Hematopoietic multipotent progenitor cell treated with erythropoietin and hydrocortisone succinate and interleukin-3 and kit ligand, for 6 days (in vitro differentiated cells): ENCODE measurements at places on chromosomes 4 and X.

DNA sequence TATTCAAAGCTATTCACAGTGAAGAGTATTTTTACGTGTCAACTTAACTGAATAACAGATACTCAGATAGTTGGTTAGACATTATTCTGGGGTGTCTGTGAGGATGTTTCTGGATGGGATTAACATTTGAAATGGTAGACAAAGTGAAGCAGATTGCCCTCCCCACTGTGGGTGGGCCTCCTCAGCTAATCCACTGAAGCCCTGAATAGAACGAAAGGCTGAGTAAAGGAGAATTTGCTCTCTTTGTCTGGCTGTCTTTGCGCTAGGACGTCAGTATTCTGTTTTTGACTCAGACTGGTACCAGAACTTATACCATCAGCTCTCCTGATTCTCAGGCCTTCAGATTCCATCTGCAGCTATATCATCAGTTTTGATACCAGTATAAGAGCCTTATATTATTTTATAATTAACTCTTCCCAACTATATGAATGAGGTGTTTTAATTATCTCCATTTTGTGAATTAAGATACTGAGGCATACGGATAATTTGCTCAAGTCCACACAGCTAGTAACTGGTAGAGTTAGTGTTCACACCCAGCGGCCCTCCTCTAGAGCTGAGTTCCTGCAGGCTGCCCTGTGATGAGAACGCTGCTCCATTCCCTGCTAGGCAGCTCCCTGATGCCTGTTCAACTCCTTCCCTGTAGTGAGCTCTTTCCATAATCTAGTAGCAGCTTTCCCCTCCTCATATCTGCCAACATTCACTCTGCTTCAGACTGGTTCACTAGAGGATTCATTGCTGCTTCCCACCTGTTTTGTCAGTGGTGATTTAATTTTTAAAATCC lies 87.5 kb downstream of the RBM46 start:
- no peak for DNase-seq

- DNase-seq = no peak
These were observed 4.8 kb upstream of the IGFBP7 start for GRCh38 chr4:57114973-57115372.

- no peak for DNase-seq
These were observed 553.6 kb downstream of the STPG2 start for GRCh38 chr4:97589481-97590196.

DNA sequence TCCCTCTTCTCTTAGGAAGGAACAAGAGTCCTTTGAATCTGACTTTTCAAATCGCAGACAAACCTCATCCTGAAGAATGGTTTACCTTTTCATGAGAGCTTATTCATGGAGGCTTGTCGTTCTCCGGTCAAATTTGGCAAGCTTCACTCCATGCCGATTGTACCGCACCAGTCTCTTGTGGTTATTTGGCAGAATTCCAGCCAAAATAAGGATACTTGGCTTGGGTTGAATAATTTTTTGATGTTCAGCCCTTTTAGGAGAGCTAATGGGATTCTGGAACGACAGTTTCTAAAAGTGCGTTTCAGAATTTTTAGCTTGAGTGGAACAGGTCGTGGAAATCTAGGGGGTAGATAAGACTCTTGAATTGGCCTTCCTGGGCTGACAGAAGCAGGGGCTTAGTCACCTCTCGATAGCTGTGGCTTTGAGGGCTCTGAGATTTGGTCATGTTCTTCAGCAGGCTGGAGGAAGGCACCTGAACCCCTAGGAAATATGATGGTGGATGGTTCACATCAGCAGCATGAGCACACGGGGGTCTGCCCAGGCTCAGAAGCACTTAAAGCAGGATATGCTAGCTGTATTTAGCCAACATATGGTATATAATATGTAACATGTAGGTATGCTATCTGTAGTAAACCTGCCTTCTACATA lies 1.5 kb downstream of the KLHL2 start:
- peak; percentile 10 for DNase-seq

DNA sequence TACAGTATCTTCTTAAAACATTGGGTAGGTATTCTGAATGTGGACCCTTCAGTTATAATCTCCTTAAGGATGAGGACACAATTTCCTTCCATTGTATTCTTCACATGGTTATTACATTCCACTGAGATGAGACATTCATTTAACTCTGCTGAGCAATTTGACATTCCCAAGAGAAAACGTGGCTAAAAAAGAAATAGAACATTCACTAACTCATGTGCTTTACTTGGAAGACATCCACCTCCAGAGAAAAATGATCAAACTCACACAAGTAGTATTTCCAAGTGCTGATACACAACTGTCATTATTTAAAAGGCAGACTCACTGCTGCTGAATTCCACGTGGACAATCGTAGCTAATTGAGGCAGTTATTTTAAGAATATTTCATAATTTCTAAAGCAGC lies 227.9 kb upstream of the ANKRD50 start:
- DNase-seq = no peak

DNA sequence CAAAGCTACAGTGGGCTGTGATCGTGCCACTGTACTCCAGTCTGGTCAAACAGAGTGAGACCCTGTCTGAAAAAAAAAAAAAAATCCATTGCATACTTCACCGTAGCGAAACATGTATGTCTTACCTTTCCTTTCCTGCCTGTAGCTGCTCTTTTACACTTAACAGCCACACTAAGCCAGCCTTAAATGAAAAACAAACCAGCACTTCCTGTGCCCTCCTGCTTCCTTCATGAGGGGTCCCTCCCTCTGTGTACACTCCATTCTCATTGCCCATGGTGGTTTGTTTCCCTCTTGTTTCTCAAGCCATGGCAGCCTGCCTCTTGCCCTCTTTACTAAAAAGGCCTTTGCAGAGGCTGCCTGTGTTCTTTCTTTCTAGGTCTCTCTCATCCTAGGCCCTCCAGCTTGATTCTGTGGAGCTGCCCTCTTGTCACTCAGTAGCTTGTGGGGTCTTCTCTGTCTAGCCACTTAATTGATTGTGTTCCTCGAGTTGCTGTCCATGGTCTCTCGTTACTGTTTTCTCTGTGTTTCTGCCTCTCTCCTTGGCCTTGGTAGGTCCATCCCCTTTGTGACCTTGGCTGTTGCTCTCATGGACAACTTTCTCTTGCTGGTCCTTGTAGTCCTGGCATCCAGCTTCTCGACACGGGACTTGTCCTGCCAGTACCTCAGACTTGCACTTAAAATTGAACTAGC lies 52.1 kb upstream of the MSANTD1 start:
- DNase-seq = no peak

- no peak for DNase-seq
These were observed 339.3 kb upstream of the INTU start for GRCh38 chr4:127293496-127293895.

DNA sequence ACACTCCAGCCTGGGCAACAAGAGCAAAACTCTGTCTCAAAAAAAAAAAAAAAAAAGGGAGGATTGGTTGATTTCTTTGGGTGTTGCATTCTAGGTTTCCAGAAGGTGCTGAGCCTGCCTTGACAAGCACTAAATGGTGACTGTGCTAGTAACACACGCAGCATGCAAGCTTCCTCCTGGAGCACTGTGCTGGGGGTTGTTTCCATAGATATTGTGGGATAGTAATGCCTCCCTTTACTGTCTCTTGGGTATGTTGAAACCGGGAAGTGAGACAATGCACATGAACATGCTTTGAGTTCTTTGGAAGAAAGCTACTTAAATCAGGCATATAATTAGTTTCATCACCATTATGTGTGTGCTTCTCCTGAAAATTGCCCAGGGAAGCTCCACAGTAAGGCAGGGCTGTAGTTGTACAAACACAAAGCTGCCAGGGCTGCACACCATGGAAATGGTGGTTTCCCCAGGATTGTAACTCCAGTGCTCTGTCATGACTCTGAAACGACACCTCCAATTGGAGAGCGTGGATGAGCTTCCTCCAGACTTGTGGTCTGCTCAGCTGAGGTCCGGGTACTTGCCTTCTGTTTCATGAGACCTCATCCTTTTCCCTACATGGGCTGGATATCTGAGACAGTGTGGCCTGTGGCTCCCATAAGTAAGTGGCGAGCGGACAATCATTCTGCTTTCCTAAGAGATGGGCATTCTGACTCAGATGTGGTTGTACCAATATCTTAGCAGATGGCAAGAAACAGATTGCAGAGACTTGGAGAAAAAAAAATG lies 31.5 kb upstream of the STOX2 start:
- no peak for DNase-seq

GRCh38 chrX:39204353-39204752 lies 403.1 kb downstream of the MID1IP1 start:
- DNase-seq = no peak

GRCh38 chrX:103681443-103681842 lies 5.1 kb downstream of the MORF4L2 start:
- DNase-seq = no peak

- DNase-seq = no peak
These were observed 56.5 kb downstream of the LIMCH1 start for GRCh38 chr4:41594432-41594831.

- DNase-seq = peak; percentile 54
These were observed 37.1 kb downstream of the ENOPH1 start for GRCh38 chr4:82467471-82467870.

DNA sequence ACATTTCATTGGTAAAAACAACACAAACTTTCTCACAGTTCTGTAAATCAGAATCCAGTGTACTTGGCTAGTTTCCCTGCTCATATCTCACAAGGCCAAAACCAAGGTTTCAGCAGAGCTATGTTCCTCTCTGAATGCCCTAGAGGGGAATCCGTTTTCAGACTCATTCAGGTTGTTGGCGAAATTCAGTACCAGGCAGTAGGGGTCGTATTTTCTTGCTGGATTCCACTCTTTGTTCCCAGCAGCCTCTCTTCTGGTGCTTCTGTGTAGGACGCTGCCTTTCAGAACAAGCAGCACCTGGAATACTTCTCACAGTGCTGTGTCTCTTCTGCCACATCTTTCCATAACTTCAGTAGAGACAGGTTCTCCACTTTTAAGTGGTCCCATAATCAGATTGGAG lies 351.9 kb downstream of the PCDH18 start:
- no peak for DNase-seq

- DNase-seq = no peak
These were observed 9.6 kb upstream of the TSPYL2 start for GRCh38 chrX:53072418-53073114.

DNA sequence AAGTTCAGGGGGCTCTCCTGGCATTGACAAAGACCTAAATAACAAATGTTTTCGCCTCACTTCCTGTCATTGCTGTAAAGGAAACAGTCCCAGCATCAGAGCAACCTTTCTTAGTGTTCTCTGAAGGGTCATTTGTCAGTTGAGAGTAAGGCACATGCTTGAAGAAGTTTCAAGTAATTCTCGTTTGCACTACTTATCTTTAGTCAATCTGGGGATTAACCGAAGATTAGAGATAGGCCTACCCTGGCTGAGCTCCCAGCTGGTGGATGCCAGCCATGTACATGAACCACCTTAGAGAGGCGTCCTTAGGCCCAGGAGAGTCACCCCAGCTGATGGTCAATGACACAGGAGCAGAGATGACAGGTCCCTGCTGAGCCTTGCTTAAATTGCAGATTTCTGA lies 189.9 kb upstream of the PGRMC2 start:
- no peak for DNase-seq

GRCh38 chr4:139969635-139970266 lies 184.2 kb downstream of the MAML3 start:
- no peak for DNase-seq

GRCh38 chr4:88442689-88443191 lies 14.2 kb upstream of the HERC5 start:
- peak; percentile 36 for DNase-seq

GRCh38 chrX:80316526-80316925 lies 103.7 kb upstream of the TENT5D start:
- DNase-seq = peak; percentile 64

DNA sequence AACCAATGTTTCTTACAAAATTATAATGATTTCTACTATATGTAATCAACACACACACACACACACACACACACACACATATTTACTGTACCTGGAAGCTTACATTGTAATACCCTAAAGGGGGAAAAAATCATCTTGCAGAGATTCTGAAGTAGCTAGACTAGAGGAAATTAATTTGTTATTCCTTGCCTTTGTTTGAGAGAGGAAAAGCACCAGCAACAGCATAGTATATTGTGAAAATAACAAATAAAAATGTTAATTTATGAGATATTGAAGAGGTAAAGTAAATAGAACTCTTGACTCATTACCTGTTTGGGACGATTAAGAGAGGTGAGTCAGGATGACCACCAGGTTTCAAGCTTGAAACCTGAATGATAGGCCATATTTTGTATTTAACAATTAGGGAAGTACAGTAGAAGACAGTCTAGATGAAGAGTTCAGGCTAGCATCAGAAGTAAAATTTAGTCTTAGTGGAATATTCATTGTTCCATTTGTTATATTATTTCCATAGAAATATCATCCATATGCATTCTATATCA lies 873.4 kb upstream of the PCDH10 start:
- DNase-seq = no peak

DNA sequence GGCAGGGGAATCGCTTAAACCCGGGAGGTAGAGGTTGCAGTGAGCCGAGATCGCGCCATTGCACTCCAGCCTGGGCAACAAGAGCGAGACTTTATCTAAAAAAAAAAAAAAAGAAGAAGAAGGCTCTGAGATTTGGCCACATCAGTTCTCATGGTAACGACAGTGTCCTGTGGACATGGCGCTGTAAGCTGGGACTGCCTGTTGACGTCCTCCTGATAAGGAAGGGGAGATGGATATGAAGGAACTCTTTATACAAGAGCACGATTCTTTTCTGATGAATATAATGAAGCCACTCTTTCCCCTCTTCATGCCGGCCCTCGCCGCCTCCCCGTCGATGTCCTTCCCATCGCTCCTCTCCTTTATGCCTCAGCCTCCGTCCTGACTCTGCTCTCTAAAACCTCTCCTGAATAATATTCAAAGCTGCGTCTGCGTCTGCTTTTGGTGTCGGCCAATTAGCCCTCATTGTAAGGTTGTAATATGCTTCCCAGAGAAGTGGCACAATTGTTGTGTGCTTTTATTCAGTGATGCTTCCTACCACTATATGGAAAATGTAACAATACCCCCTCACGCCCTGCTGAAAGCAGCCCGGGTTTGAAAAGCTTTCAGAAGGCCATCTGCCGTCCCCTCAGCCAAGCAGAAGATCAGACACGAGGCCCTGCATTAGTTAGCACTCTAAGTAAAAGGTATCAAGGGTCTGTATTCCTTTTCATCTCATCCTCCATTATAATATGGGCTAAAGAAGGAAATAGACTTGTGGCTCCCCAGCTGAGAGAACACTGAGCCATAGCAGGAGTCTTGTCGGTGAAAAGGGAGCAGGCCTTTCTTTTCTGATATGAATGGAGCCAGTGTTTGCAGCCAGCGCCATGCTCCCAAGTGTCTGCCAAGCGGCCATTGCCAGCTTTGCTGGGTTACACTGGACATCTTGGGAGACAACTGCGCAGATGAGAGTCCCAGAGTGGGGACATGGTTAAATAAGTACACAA lies 22.1 kb upstream of the SCOC start:
- DNase-seq = no peak

- DNase-seq = no peak
These were observed 131.4 kb downstream of the SLITRK2 start for GRCh38 chrX:145949056-145949455.

- no peak for DNase-seq
These were observed 10.8 kb upstream of the HADH start for GRCh38 chr4:107978716-107979451.

GRCh38 chrX:117752745-117753144 lies 363.9 kb downstream of the KLHL13 start:
- DNase-seq = no peak
